ENCODE measurements at places on chromosomes 6 and 20.

DNA sequence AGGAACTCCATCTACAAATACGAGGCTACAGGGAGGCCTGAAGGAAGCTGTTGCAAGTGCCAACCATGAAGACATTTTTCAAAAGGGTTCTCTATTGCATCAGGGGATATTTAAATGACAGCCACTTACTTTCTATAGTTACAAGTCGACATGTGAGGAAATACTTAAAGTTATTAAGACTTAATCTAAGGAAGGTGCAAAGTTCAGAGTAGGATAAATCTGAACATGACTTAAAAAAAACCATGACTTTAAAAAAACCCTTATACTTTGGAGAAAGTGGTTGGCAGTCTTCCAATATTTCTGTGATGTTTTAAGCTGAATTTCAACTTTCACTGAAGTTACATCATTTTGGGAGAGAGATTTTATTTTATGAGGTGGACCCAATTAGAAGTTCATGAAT is 56.3 kb upstream of the EMILIN3 start:
- DNase-seq = no peak

GRCh38 chr20:58233881-58234528 is 5.6 kb upstream of the ANKRD60 start:
- no peak for DNase-seq

GRCh38 chr6:20655317-20655716 is 121.1 kb downstream of the CDKAL1 start:
- no peak for DNase-seq

GRCh38 chr6:105322499-105323225 is 80.2 kb downstream of the PREP start:
- no peak for DNase-seq

DNA sequence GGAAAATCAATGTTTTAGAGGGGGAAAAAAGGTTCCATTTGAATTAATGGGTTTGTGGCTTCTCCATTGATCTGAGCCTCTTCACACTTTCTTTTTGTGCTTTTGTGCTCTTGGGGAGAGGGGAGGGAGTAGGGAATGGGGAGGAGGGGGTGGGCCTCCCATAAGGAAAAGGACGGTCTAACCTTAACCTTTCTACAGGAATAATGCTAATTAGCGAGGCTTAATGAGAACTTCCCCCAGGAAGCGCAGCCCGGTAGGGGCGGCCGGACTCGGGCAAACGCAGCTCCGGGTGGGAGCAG is 103.0 kb downstream of the NOL4L start:
- no peak for DNase-seq

DNA sequence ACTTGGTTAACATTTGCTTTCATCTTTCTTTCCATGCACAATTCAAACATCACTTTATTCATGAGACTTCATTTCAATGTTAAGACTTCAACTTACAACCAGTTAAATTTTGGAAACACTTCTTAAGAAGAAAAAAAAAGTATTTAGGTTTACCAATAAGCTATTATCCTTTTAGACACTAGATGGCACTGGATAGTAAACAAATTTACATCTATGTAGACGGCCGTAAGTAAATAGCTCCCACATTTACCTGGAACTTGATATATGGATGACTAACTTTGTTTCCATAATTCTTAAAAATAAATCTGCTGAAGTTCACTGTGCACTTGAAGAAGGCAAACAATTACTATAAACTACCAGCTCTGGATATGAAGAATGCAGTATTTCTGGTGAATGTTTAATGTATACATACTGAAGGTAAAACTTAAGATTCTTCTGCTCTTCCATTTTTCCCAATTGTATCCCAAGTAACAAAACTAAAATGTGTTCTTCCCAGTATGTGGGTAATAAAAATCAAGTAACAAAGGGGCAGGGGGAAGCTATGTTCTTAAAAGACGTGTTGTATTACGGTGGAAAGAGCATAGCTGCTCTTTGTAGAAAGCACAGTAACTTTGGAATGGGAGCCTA is 130.6 kb upstream of the C6orf118 start:
- no peak for DNase-seq

GRCh38 chr20:57465486-57465885 is 59.5 kb downstream of the CTCFL start:
- no peak for DNase-seq

GRCh38 chr6:44636561-44637248 is 249.2 kb downstream of the CDC5L start:
- no peak for DNase-seq

GRCh38 chr6:36246506-36247268 is 23.2 kb upstream of the PNPLA1 start:
- DNase-seq = no peak

- DNase-seq = no peak
Measured at GRCh38 chr6:168139121-168139520, 60.1 kb upstream of the FRMD1 start.

- no peak for DNase-seq
Measured at GRCh38 chr6:148306286-148306685, 36.4 kb upstream of the SASH1 start.

- no peak for DNase-seq
Measured at GRCh38 chr6:160101277-160102205, 20.1 kb upstream of the SLC22A1 start.

DNA sequence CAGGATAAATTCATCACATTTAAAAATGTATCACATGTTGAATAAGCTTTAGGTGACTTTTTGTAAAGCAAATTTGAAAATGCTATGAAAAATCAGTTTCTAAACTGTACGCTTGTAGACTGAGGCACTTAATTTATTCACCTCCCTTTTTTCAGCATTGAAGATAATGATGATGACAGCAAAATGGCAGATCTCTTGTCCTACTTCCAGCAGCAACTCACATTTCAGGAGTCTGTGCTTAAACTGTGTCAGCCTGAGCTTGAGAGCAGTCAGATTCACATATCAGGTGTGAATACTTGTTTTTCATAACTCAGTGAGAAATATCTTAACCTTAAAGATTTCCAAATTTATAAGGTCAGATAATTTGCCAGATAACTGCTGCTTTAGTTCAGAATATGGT is 15.6 kb downstream of the FBXO9 start:
- no peak for DNase-seq

DNA sequence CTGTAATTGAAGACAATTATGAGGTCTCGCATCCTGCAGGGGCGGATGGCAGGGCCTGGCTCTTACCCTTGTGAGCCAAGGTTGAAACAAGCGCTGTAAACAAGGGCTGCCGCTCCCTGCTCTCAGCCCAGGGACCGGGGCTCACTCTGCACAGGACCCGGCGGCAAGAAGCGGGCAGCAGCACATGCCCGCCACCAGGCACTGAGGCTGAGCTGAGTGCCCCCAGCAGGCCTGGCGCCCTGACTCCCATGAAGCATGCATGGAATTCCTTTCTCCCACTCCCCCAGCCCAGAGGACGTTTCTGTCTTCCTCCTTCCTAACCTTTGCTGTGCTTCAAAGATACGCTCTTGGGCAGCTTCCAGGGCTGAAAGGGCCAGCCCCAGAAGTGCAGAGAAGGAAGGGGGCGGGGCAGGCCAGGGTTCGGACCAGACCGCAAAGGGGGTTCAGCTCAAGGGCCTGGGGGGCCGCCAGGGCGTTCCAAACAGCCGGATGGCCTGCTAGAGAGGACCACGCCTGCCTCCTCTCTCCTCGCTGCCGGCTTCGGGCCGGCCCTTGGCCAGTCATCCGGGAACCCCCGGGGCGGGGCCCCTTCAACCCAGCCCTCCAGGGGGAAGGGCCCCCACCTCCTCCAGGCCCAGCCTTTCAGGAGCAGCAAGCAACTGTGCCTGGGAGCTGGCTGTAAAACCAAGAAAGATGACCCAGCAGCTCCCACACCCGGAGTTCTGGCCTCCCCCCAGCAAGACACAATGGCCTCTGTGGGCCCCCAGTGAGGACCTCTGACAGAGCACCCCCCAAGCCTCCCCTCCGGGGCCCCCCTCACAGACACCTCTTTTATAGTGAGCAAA is 109.9 kb downstream of the NOL4L start:
- peak; percentile 91 for DNase-seq

DNA sequence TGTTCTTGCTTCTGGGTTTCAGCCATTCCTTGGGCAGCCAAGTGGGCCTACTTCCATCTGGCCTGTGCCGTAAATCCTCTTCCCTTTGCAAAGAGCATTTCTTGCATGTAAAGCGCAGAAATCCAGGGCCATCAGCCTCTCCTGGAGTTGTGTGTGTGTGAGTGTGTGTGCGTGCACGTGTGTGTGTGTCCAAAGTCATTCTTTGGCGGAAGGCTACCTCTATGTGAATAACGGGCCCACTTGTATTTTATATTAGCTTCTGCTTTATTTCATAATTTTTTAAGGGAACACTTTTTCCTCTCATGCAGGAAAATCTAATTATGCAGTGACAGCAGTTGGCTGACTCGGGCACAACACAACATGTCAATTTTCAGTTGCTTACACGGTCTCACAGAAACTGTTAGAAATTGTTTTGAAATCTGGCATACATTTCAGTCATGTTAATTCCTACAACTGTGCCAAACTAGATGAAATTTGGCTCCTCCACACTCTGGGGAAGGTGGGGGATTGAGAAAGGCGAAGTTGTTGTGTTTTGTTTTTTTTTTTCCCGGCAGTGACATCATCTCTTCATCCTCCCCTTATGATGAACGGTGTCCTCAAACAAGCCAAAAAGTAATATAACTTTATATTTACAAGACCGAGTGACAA is 223.7 kb upstream of the TSHZ2 start:
- DNase-seq = peak; percentile 13

DNA sequence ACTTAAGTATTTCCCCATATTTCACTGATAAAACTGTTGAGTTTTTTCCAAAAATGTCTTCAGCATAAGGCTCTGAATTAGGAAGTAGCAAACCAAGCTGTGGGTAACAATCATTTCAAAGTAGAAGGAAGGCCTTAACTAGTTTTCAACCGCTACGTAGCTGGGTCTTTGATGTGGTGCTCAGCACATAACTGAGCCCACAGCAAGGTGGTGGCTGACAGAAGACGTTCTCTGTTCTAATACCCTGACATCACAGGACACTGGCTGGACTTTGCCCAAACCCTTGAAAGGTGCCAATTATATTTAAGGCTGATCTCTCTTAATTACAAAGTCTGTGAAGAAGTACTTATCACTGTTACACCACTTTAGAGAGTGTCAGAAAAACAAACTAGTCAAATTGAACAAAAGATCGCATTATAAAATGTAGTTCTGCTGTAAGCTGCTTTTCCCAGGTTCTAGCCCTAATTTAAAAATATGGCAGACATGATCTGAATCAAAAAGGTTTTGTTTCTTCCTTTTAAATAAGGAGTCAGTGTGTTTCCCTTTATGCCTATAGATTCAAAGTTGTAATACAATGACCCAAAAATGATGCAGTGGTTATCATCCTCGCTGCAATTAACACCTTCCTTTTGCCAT is 26.7 kb downstream of the MAN1A1 start:
- DNase-seq = no peak

- DNase-seq = no peak
Measured at GRCh38 chr6:76633259-76633658, 560.8 kb upstream of the IMPG1 start.

GRCh38 chr6:39194466-39194865 is 34.8 kb downstream of the KCNK5 start:
- no peak for DNase-seq

GRCh38 chr6:106110164-106110826 is 24.2 kb downstream of the PRDM1 start:
- DNase-seq = no peak

GRCh38 chr6:41025966-41026530 is 13.0 kb downstream of the UNC5CL start:
- no peak for DNase-seq

GRCh38 chr6:34656378-34657036 is 40.1 kb downstream of the ILRUN start:
- no peak for DNase-seq

GRCh38 chr6:106684011-106684410 is 54.6 kb downstream of the QRSL1 start:
- DNase-seq = no peak

- no peak for DNase-seq
Measured at GRCh38 chr20:16299897-16300296, 273.4 kb downstream of the KIF16B start.

DNA sequence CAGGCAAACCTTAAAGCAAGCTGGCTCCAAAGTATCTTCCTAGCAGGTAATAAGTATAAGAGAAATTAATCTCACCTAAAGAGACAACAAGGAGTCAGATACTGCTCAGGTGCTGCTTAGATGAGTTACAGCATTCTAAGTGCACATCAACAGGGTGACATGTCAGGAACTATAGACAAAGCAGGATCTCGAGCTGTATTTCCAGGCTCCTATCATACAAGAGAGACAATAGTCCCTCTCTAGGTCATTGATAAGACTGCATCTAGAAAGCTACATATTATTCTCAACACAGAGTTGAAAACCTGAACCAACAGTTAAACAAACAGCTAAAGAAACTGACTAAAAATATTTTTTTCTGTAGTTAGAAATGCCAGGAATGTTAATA is 3.9 kb downstream of the PTPRK start:
- DNase-seq = no peak

DNA sequence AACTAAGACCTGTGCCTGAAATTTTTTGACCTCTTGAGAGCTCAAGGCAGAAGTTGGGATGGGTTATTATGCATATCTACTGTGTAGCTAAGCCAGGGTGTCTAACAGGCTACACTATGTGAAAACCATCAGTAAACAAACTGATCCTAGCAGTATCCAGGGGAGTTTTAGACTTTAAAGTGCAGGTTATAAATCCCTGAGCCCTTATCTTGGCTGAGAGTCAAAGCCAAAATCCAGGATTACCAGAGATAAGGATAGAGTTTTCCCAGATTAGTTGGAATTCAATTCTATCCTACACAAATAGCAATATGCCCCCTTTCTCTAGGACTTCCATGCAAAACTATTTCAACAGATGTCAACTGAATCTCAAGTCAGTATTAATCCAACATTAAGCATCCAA is 1229.7 kb downstream of the GRIK2 start:
- DNase-seq = no peak

DNA sequence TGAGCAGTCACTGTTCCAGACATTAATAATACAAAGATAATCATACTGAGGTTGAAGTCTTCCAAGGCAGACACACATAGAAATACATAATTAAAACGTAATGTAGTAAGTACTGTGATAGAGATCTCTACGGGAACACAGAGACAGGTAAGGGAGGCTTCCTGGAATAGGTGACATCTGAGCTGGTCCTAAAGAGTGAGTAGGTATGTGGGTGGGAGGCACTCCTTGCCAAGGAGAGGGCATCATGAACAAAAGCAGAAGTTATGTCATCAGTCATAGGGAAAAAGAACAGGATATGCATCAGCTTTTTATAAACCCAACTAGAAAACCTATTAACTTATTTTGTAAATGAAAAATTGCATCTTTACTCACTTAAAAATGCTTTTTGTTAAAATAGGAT is 110.0 kb downstream of the MAP7 start:
- DNase-seq = no peak

All from right kidney (tissue), 9 donors.